Sciatic nerve (tissue), 2 donors: ENCODE measurements at places on chromosomes 6 and 20.

DNA sequence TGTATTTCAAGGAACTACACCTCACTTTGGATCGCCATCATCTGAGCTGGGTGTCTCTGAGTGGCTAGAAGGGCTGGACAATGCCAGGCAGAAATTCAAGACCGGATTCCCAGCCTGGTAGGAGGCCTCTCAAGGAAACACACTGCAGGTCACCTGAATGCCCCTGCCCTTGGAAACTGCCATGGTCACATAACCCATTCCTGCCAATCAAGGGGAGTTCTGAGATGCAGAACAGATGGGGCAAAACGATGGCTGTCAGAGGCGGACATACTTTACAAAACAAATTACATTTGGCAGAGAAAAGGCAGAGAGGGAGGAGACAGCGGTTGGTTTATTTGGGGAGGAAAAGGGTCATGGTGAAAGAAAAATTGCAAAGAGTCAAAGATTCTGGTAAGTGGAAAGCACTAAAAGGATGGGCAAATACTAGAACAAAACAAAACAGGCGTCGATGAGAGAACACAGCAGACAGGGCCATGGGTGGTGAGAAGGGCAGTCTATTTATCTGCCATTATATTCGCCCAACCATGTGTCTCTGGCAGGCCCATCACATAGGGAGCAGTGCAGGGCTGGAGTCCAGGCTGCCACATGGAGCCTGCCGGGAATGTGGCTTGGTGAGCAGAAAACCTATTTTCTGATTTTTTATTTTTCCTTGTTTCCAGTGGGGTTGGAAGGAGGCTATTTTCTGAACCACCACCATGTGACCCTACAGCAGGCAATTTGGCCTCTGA lies 13.5 kb downstream of the BEND3 start:
- no peak for DNase-seq

GRCh38 chr6:135655055-135655454 lies 157.5 kb upstream of the AHI1 start:
- DNase-seq: no peak

DNA sequence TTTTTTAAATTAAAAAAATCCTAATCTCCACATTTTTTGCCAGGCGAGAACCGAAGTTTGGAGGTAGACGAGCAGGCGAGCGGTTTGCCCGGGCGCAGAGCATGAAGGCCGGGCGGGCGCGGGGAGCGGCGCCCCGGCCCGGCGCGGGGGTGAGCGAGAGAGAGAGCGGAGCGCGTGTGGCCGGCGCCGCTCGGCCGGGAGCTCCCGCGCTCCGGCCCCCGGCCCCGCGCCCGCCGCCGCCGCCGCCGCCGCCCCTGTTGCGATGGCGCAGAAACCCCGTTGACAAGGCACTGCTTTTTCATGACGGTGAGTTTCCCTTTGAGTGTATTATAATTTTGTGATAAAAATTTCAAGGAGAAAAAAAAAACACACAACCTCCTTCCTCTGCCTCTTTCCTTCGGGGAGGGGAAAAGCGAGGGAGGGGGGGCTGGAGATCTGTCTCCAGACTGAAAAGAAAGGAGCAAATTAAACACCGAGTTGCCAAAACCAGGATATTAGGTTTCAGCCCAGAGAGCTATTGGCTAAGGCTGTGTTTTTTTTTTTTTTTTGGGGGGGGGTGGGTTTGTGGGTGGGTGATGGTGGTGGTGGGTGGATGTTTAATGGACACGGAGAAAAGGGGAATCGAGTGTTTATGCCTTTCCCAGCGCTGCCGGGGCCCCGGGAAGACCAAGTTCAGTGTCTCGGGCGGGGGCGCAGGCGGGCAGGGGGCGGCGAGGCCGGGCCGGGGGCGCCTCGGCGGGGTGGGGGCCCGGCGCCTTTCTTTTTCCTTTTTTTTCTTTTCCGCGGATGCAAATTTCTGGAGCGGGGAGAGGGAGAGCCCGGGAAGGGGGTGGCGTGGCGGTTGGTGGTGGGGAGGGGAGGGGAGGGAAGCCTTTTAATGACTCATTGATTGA lies at the start of gene BICRAL:
Gene BICRAL, plus strand, starts transcription at position 257 of the 893 bp plus-strand sequence. CDS start 39,971 bp downstream, outside the sequence.
- DNase-seq: peak; percentile 75

GRCh38 chr20:61875221-61875885 lies 190.3 kb downstream of the TAF4 start:
- DNase-seq: no peak

GRCh38 chr6:4929097-4929718 lies 74.6 kb downstream of the RPP40 start:
- no peak for DNase-seq

DNA sequence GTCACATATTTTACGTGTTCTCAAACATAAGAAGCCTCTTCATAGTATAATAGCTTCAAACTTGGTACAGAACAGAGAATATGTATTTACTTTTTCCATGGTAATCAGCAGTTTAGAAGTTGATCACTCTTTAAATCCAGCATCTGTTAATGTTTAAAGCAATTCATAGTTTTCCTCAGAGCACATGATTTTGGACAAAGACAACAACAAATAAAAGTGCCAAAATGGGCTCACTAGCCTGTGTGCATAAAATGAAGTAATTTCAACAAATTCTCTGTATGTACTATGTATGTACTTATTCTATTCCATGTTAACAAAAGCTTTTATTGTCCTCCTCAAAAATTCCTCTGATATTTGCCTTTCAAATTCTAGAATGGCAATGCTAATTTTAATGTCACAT lies 38.1 kb upstream of the UST start:
- no peak for DNase-seq

- DNase-seq: no peak
These were observed 138.5 kb upstream of the BEND6 start for GRCh38 chr6:56816370-56816769.

- no peak for DNase-seq
These were observed 3.7 kb upstream of the NEDD9 start for GRCh38 chr6:11236076-11236750.

GRCh38 chr6:63640062-63640461 lies 4.5 kb downstream of the PHF3 start:
- DNase-seq: no peak

DNA sequence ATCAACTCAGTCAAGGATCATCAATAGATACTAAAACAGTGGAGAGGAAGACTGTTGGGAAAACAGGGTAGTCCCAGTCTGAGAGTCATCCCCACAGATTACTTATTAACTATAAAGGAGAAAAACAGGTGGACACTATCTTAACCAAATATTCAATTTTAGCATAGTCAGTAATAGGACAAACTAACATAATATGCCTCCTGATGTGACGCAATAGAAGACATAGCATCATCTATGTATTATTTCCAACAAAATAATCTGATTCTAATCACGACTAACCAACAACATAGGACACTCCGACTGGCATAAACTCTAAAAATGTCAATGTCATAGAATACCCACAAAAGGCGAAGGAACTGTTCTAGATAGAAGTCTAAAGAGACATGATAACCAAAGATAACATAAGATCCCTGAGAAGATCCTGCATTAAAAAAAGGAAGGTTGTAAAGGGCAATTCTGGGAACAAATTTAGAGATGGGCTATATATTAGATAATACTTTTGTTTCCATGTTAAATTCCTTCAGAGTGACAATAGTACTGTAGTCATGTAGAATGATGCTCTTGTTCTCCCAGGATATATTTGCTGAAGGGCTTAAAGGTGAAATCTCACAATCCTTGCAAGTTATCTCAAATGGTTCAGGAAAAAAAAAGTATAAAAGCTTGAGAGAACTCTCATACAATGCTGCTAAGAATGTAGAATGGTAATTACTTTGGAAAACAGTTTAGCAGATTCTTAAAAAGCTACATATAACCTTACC lies 28.9 kb downstream of the ILRUN start:
- no peak for DNase-seq

DNA sequence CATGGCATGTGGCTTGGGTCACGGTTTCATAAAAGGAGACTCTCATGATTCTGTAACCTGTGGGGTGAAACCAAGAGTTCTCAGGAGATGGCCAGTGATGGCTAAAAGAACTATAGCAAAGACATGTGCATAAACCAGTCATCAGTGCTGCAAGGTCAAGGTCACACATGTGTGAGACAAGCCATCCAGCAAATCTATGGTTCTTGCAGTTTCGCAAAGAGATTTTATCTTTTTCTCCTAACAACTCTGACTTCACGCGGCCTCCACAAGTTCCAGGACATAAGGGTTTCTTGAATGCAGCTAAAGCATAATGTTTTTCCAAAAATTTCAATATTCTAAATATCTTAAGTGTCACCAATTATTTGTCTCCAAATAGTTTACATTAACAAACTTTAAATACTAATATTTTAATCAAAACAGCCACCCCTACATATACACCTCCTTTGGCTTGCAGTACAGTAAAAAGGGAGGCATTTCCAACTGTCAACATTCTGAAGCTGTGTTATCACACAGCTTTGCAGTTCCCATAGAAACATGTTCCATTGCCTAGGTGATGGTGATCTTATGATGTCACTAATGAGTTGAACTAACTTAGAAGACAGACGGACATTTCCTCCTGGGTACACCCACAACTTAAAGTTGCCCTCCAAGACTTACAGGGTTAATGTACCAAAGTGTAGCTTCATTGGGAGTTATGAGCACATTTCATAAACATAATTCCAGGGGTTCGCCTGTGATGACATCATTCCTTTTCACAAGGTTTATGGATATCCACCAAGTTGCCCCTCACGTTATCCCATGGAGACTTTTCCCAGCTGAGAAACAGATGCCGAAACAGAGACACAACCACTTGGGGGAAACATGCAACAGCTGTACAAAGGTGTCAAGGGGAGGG lies 250.9 kb upstream of the PDE10A start:
- no peak for DNase-seq

GRCh38 chr20:9660236-9660868 lies 146.0 kb downstream of the LAMP5 start:
- DNase-seq: no peak

DNA sequence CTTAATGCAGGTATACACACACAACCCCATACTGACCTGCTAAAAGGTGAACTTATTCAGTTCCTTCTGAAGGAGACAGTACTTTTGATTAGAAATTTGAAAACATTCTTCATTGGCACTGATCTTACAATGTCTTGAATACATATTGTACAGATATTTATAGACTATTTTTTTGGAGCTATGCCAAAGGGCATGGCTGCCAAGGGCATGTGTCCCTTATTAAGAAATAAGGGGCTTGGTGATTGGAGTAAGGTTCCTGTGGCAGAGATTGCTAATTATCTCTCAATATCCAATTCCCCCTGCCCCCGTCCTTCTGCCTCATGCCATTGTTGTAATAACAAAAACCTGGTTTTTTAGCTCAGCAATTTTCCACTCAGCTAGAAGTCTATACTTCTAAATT lies 355.9 kb downstream of the FARS2 start:
- DNase-seq: no peak

- DNase-seq: no peak
These were observed 57.1 kb downstream of the POPDC3 start for GRCh38 chr6:105122717-105123116.

DNA sequence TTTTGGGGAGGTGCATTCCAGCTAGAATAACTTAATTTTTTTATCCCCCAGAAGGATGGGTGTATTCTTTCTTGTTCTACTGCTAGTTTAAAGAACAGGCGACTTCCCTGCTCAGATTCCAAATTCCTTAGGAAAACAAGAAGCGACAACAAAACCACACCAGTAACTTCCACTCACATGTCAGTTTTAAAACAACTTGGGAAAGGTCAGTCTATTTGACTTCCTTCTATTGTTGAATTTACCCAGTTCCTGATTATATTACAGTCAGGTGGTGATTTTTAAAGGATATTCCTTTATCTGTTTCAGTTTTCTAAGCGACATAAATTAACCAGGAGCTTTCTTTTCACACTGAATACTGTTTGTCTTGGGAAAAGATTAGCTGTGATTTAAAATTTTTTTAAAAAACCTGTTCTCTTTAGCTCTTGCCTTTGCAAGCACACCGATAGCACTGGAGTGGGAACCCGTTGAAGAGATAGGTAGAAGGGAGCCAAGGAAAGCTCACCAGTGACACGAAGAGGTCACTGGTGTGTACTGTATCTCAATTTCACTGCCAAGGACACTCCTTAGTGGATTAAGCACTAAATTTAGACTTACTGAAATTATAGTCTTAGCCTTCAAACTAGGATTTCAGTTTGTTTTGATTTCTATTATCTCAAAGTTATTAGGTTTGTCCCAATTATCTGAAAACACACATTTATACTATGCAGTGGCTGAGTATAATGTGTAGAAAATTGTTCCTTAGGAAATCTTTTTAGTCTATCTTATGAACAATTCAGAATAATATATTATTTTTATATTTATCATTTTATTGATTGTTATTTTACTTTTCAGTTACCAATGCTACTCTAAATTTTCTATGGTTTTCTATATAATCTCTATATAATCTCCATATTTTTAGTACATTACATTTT lies 22.3 kb downstream of the MARCKS start:
- no peak for DNase-seq

DNA sequence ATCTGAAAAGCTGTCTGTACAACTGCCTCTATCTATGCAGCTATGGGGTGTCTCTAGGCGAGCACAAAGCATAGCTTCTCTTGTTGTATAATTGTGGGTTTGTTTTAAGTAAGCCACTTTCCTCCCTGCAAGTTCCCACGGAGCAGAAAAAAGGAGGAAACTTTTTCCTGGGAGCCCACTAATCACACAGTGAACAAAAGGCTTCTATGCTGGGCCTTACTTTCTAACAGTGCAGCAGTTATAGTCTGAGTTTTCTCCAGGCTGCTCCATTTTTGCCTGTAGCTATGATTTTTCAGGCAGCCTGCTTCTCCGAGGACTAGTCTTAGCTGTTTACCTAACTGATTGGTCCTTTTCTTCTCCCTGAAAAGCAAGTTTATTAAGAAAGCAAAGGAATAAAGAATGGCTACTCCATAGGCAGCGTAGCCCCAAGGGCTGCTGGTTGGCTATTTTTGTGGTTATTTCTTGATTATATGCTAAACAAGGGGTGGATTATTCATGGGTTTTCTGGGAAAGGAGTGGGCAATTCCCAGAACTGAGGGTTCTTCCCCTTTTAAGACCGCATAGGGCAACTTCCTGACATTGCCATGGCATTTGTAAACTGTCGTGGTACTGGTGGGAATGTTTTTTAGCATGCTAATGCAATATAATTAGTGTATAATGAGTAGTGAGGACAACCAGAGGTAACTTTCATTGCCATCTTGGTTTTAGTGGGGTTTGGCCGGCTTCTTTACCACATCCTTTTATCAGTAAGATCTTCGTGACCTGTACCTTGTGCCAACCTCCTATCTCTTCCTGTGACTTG lies 84.3 kb downstream of the OPRM1 start:
- no peak for DNase-seq

DNA sequence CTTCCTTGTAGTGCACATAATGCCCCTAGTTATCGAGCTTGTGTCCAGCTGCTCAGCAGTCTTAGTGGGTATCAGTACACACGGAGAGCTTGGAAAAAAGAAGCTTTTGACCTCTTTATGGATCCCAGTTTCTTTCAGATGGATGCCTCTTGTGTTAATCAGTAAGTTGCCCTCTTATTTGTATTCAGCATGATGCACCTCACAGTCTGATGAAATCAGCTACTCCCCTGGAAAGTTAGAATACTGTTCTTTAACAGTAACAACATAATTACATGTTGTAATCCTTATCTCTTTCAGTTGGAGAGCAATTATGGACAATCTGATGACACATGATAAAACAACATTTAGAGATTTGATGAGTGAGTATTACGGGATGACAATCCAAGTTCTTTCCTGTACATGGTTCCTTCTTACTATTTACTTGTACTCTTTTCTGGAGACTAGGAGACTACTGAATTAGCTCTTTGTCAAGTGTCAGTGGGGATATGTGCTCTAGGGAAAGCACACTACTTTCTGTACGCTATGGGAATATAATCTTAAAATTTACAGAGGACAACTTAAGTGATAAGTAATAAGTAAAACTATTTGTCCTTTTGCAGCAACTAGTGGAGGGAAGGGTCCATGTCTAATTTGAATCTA lies 39.1 kb downstream of the PGM3 start:
- no peak for DNase-seq
